ENCODE measurements at places on chromosomes 11 and 22. TPM values are rescaled to one million over a fixed set of nuclear protein-coding genes. Genes with fewer than 3 reads are reported as not detected.

GRCh38 chr11:130945896-130946295 lies 29.6 kb upstream of the SNX19 start:
- peaks cover 1% of the 10 kb centered on the region for H3K27me3 ChIP-seq
- no peak overlapping the region for H3K4me3 ChIP-seq
- H3K36me3 ChIP-seq: no peaks in the 10 kb centered on the region
- peak; percentile 52 for DNase-seq
- no peak overlapping the region for H3K27ac ChIP-seq

GRCh38 chr11:75542088-75542438 lies 16.3 kb upstream of the GDPD5 start:
- H3K36me3 ChIP-seq: no peaks in the 10 kb centered on the region
- no peak overlapping the region for H3K27ac ChIP-seq
- H3K4me3 ChIP-seq: no peak overlapping the region
- DNase-seq: no peak

GRCh38 chr11:82996966-82997606 lies 74.6 kb downstream of the RAB30 start:
- no peak overlapping the region for H3K27ac ChIP-seq
- peaks cover 10% of the 10 kb centered on the region for H3K4me1 ChIP-seq
- peaks cover 15% of the 10 kb centered on the region for H3K36me3 ChIP-seq
- DNase-seq: no peak
- no peak overlapping the region for H3K4me3 ChIP-seq

DNA sequence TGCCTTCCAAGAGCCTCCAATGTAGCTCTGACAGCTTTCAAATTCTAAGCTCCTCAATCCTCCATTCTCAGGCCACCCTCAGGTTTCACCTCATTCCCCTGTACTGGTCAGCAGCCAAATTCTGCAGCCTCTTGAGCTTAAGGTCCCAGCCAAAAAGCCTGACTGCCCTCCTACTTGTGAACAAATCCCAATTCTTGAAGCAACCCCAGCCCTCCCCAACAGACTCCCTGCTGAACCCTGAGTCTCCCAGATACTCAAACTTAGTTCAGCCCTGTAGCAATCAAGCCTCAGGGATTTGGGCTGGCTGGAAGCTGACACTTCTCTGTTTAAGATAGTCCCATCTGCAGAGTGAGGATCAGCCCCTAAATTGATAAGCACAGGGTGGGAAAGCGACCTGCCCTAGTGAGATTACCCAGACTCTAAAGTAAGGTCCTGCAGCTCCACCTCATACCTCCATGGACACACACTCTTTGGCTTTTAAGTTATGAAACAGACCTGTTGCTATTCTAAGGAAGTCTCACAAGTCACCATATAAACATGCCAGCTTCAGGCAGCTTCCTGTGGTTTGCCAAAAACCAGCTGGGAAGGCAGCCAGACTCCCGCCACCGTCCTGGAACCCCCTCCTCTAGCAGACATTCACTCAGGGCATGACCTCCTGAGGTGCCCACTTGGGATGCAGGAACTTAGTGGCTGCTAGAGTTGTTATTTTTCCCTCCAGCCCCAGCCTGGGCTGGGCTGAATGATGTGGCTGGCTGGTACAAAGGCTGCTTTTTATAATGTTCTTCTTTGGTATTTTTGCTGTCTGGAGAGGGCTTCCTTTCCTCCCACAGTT lies 82.5 kb upstream of the PICALM start:
- H3K27ac ChIP-seq: peak overlapping the region; percentile 23
- H3K4me1 ChIP-seq: peaks cover 20% of the 10 kb centered on the region
- no peaks in the 10 kb centered on the region for H3K36me3 ChIP-seq
- DNase-seq: peak; percentile 55
- H3K27me3 ChIP-seq: no peaks in the 10 kb centered on the region

MS4A1 gene
- not detected for total RNA-seq

CLDN5 gene
- not detected for total RNA-seq

DNA sequence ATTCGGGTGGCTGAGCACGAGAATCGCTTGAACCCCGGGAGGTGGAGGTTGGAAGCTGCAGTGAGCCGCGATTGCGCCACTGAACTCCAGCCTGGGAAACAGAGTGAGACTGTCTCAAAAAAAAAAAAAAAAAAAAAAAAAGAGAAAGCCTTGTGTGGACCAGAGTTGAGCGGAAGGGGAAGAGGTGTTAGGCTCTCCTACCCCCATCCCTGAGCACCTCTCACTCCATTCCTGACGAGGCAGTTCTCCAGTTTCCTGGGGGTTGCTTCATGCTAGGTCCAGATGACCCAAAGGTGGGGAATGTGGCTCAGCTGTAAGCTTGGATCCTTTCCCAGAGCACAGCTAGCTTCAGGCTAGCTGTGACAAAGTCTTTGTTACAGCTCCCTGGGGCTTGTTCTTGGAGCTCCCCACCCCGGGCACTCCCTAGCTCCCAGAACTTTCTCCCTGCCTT lies 8.8 kb upstream of the DNAL4 start:
- no peaks in the 10 kb centered on the region for H3K36me3 ChIP-seq
- H3K4me3 ChIP-seq: no peak overlapping the region
- peaks cover 14% of the 10 kb centered on the region for H3K27me3 ChIP-seq
- H3K4me1 ChIP-seq: peaks cover 11% of the 10 kb centered on the region
- peak; percentile 98 for DNase-seq

CXCR5 gene
- not detected for total RNA-seq

ELFN2 gene
- total RNA-seq: 5.1 TPM

NTM gene
- not detected for total RNA-seq

DNA sequence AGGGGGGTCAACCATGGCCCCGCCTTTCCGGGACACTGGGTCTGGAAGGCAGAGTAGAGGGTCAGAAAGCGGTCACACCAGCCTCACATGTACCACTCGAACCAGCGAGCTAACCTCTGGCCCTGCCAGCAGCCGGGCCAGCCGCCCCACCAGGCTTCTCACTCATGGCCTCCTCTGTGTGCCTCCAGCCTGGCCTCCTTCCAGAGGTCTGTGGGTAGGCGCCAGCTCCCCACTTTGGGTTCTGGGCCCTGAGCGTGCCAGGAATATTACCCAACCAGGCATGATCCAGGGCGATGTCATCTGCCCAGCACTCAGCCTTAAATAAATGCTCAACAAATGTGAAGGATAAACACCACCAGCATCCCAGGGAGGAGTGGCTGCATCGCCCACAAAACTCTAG lies 5.8 kb downstream of the SCUBE1 start:
- no peak overlapping the region for H3K27ac ChIP-seq
- no peaks in the 10 kb centered on the region for H3K4me1 ChIP-seq
- DNase-seq: peak; percentile 59
- no peak overlapping the region for H3K4me3 ChIP-seq

- H3K27me3 ChIP-seq: peaks cover 75% of the 10 kb centered on the region
- H3K36me3 ChIP-seq: no peaks in the 10 kb centered on the region
- H3K27ac ChIP-seq: no peak overlapping the region
- H3K4me3 ChIP-seq: no peak overlapping the region
Measured at GRCh38 chr11:83681031-83681781, 395.0 kb upstream of the CCDC90B start.

KDELR3 gene
- total RNA-seq: 11.5 TPM

DNA sequence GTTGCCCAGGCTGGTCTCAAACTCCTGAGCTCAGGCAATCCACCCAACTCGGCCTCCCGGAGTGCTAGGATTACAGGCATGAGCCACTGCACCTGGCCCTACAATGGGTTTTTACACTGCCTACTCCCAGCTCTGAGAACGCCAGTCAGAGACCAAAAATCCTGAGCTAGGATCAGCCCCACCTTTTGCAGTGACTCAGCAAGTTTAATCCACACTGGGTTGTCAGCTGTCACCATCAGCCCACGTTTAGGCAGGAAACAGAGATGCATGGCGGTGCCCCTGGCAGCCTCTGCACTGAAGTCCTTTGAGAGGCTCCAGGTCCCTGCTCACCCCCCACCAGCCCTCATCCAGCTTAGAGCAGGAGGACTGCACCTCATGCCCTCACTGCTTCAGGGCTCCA lies 117.6 kb downstream of the ARHGAP8 start:
- H3K27ac ChIP-seq: peak overlapping the region; percentile 92
- H3K4me1 ChIP-seq: peaks cover 23% of the 10 kb centered on the region
- no peak overlapping the region for H3K4me3 ChIP-seq
- H3K36me3 ChIP-seq: peaks cover 13% of the 10 kb centered on the region
- H3K27me3 ChIP-seq: no peaks in the 10 kb centered on the region

- no peaks in the 10 kb centered on the region for H3K36me3 ChIP-seq
- no peak for DNase-seq
- H3K4me1 ChIP-seq: no peaks in the 10 kb centered on the region
- no peak overlapping the region for H3K4me3 ChIP-seq
Measured at GRCh38 chr22:23036684-23037428, 33.5 kb upstream of the GNAZ start.

AIFM3 gene
- total RNA-seq: 1.1 TPM

GRCh38 chr22:20725987-20726558 lies 47.8 kb upstream of the SERPIND1 start:
- no peak for DNase-seq
- peaks cover 37% of the 10 kb centered on the region for H3K36me3 ChIP-seq
- H3K4me1 ChIP-seq: no peaks in the 10 kb centered on the region
- no peak overlapping the region for H3K4me3 ChIP-seq
- no peak overlapping the region for H3K27ac ChIP-seq

C11orf16 gene
- not detected for total RNA-seq

DNA sequence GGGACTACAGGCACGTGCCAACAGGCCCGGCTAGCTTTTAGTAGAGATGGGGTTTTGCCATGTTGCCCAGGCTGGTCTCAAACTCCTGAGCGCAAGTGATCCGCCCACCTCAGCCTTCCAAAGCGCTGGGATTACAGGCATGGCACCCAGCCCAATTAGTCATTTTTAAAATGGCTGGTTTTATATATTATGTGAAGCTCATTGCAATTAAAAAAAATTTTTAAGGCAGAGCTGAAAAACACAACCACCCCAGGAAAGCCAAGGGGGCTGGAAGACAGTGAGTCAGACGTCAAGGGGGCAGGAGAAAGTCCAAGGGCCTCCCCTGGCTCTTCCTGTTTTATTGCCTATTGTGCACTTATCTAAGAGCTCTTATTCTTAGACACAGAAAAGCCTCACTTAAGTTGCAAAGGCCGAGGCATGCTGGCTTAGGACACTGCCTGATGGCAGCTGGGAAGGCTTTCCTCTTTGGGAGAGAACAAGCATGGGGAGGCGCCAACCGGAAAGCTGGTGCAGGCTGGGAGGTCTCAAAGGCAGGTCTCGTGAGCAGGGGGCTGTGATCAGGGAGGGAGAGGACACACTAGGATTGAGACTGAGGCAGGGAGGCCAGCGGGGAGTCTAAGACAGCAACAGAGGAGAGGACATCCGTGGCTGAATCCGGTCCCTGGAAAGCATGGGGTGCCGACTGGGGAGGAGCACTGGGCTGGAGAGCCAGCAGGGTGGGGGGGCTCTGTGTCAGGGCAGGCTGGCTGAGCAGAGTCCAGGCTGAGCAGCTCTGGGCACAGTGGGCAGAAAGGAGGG lies 11.1 kb upstream of the OSM start:
- H3K27ac ChIP-seq: no peak overlapping the region
- DNase-seq: peak; percentile 87
- H3K4me3 ChIP-seq: no peak overlapping the region
- no peaks in the 10 kb centered on the region for H3K27me3 ChIP-seq

DNA sequence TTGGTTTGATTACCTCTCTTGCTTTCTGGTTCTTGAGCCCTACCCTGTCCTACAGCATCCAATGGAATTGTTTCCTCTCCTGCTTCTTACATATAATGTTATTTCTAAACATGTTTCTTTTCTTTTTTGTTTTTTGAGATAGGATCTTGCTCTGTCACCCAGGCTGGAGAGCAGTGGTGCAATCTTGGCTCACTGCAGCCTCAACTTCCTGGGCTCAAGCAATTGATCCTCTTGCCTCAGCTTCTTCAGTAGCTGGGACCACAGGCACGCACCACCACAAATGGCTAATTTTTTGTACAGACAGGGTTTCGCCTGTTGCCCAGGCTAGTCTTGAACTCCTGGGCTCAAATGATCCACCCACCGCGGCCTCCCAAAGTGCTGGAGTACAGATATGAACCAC lies 105.9 kb downstream of the SGSM3 start:
- H3K27me3 ChIP-seq: no peaks in the 10 kb centered on the region
- H3K4me3 ChIP-seq: no peak overlapping the region
- no peak for DNase-seq
- no peak overlapping the region for H3K27ac ChIP-seq
- peaks cover 22% of the 10 kb centered on the region for H3K4me1 ChIP-seq

- no peak overlapping the region for H3K27ac ChIP-seq
- H3K4me1 ChIP-seq: no peaks in the 10 kb centered on the region
- no peaks in the 10 kb centered on the region for H3K36me3 ChIP-seq
Measured at GRCh38 chr11:117557361-117557760, 229.7 kb downstream of the CEP164 start.

- H3K27me3 ChIP-seq: no peaks in the 10 kb centered on the region
- no peak overlapping the region for H3K27ac ChIP-seq
- no peak for DNase-seq
- no peaks in the 10 kb centered on the region for H3K36me3 ChIP-seq
Measured at GRCh38 chr11:133038850-133039249, 493.5 kb downstream of the OPCML start.

DNA sequence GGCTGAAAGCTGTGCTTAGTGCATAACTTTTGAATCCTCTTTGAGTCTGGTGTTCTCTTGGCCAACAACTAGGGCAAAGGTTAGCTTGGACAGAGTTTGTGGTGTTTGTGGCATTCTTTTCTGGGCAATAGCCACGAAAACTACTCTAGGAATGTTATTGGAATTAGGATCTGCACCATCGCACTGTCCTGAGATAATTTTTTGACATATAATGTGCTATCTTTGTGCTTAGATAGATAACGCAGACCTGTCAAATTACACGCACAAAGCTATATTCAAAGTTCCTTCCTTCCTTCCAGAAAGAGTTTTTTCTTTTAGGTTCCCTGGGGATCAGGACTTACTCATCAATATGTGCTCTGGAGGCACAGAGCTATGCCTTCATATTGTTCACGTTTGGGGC lies 166.8 kb upstream of the MTMR2 start:
- H3K27me3 ChIP-seq: no peaks in the 10 kb centered on the region
- no peak overlapping the region for H3K27ac ChIP-seq
- peaks cover 10% of the 10 kb centered on the region for H3K36me3 ChIP-seq
- DNase-seq: no peak
- H3K4me3 ChIP-seq: no peak overlapping the region

GRCh38 chr11:46489656-46490560 lies 98.3 kb upstream of the CHRM4 start:
- no peak overlapping the region for H3K27ac ChIP-seq
- H3K27me3 ChIP-seq: no peaks in the 10 kb centered on the region
- peaks cover 28% of the 10 kb centered on the region for H3K36me3 ChIP-seq
- no peak overlapping the region for H3K4me3 ChIP-seq
- peaks cover 9% of the 10 kb centered on the region for H3K4me1 ChIP-seq

PIH1D2 gene
- 2.0 TPM for total RNA-seq

DNA sequence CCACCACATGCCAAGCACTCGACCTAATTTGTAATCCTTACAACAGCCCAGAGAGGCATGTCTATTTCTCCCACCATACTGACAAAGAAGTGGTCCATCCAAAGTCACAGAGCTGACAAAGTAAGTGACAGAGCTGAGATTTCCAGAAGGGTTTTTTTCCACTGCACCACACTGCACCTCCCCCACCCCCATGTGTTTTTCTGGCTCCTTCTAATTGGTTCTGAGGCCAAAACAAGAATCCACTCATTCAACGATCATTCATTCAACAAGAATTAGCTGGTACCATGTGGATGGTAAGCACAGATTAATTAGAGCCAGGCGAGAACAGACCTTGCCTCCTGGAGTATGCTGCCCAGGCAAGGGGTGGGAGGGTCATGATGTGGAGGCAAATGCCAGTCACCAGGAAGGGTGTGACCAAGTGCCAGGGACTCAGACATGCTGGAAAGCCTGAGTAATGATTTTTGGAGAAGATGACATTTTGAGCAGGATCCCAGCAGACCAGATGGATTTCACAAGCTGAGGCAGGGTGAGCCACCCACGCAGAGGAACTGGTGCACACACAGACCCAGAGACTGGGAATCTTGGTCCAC lies 14.9 kb upstream of the PRG2 start:
- no peak overlapping the region for H3K27ac ChIP-seq
- H3K4me1 ChIP-seq: peaks cover 10% of the 10 kb centered on the region
- no peak for DNase-seq
- H3K36me3 ChIP-seq: peaks cover 49% of the 10 kb centered on the region
- no peak overlapping the region for H3K4me3 ChIP-seq

CHRM1 gene
- not detected for total RNA-seq
